ENCODE measurements at places on chromosomes 3 and 15. TPM values are rescaled to one million over a fixed set of nuclear protein-coding genes. Genes with fewer than 3 reads are reported as not detected.

DNAH1 gene
- total RNA-seq = 1.6 TPM

ZNF80 gene
- total RNA-seq = not detected

- no peak for DNase-seq
Measured at GRCh38 chr3:8536096-8537056, 34.8 kb downstream of the LMCD1 start.

DNA sequence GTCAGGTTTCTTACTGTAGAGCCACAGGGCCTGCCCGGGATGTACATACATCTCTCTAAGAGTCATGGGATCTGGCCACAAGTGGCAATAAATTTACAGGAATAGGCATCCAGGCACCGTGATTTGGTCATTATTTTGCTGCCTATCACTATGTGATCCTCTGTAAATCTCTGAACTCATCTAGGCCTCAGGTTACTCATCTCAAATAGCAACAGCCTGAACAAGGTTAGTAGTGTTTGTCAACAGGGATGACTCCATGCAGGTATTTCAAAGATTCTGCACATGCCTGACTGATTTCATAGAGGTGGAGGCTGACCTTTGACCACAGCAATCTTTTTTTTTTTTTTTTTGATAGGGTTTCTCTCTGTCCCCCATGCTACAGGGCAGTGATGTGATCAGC, 88.8 kb upstream of the TBL1XR1 start:
- DNase-seq = no peak

PLSCR5 gene
- not detected for total RNA-seq

CCDC39 gene
- total RNA-seq = not detected

CHRD gene
- total RNA-seq = 67.5 TPM

DNA sequence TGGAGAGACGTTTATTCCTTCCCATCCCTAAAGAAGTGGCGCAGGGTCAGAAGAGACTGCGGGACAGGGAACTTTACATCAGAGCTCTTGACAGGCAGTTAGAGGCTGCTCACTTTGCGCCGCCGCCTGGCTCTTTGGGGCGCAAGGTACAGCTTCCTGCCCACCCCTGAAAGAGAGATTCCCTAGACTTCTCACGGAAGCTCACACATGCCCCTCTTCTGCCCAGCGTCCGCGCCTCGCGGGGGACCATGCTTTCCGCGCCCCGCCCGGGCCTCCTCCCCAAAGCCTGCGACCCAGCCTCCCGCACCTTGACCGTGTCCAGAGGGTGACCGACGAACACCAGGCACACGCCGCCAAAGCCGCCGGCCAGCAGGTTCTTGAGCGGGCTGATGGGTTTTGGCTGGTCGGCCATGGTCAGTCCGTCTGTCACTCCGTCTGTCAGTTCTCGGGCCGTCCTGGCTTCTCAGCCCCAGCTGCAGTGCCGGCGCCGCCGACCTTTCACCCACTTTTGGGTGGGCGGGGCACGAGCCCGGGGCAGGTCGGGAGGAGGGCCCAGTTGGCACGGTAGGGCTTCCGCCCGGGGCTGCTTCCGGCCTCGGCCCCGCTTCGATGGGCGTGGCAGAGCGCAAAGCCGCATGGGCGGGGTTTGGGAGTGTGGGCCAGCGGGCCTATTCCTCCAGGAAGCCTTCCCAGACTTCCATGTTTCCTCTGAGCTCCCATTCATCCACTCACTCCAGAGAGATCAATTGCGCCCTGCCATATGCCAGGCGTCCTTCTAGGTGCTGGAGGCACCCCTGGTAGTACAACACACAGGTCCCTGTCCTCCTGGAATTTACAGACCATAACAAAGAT, at the start of gene SLC25A20:
TSS of gene SLC25A20 (minus strand) at position 500 of the 852 bp plus-strand sequence. CDS start at position 412, 88 bp downstream.
- DNase-seq = peak; percentile 96

DNA sequence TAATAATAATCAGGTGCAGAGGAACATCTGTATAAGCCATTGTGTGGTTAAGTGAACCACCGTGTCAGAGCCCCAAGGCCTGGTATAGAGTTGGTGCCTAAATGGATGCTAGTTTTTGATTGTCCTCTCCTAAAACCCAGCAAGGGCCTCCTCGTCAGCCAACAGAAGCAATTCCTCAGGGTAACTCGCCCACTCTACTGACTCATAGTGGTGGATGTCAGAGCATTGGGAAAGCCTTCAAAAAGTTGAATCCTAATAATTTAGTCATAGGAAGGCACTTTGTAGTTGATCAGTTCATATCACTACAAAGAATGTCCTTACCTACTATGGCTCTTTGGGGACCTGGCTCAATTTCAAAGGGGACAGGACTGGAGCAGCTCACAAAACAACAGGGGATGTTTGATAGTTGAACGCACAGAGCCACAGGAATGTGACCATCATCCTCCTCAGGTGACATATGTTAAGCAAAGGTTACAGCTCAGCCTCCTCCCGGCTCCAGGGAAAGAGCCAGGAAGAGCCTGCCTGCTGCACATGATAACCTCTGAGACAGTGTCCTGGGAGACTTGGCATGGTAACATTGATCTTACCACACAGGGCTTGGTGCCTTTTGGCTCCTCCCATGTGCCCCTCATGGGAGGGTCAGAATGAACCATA, 338.7 kb downstream of the CLSTN2 start:
- DNase-seq = no peak

- DNase-seq = no peak
Measured at GRCh38 chr3:17133632-17134545, 249.1 kb downstream of the PLCL2 start.

GOLGA6D gene
- 0.12 TPM for total RNA-seq

MAP6D1 gene
- total RNA-seq = 0.38 TPM

SATB1 gene
- 11.6 TPM for total RNA-seq

DNA sequence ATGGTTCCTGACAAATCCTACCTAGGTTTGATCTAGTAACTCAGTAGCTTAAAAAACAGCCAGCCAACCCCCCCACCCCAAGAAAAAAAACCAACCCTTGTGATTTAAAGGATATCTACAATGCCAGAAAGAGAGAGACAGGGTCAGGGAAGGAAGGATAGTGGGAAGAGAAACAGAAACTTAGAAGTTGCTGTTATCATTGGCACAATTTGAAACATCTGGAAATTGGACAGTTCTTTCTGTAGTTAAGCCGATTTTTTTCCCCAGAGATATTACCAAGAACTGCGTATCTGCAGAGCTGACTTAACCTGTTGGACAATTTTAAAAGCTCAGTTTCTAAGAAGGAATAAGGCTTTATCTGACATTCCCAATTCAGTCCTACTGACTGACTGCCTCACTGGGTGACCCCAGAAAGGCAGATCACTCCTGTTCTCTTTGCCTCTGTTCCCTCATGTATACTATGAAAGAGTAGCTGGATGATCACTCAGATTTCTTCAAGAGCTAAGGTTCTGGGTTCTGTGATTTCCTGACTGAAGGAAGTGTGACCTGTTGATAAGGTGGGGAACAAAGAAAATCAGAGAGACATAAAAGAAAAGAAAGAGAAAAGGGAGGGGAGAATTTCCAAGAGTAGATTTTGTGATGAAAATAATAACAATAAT, 128.3 kb downstream of the MAP2K5 start:
- no peak for DNase-seq

DNA sequence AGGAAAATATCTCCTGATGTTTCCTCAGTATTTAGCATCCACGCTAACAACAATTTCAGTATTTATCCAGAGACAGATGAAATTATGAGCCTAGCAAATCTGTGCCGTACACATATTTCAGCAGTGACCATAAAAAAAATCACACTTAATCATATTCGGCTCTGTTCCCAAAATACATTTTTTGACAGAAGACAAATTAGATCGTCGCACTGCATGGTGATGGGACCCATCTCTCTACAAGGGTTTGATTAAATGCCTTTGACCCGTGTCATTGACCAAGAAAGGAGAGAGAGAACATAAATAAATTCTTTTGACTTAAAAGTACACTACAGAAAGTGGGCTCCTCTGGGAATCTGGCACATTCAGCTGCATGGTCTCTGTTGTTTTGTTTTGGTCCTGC, 215.3 kb upstream of the SEMA6D start:
- no peak for DNase-seq

DNA sequence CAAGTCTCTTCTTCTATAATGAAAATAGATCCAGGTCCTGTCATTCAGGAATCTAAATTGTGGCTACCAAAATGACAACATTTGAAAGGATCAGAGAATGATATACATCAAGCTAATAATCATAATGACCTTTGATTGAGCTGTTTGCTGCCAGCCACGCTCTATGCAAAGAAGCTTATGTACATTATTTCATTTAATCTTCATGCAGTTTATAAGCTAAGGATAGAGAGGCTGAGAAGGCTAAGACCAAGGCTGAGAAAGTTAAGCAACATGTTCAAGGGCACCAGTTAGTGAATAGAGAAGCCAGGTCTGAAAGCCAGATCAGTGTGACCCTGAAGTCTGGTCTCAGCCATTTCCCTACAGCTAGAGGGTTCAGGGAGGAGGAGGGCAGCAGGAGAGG, 29.4 kb downstream of the PAQR5 start:
- DNase-seq = no peak

CPA3 gene
- total RNA-seq = 0.27 TPM

DNA sequence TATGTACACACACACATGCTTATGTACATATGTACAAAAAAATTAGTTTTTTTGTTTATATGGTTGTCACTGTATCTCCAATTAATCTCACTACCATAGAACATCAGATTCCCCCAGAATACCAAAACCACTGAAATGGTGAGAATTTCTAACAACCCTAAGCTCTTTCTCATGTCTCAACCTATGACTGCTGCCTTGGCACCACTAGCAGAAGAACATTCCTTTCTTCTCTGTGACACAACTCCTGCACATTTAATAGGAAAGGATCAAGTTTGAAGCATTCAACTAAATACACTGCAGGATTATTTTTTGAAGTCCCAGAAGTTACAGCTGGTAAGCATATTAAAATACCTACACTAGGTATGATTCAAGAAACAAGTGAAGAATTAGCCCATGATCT, 109.6 kb downstream of the FAM174B start:
- no peak for DNase-seq

SPTSSB gene
- not detected for total RNA-seq

DNA sequence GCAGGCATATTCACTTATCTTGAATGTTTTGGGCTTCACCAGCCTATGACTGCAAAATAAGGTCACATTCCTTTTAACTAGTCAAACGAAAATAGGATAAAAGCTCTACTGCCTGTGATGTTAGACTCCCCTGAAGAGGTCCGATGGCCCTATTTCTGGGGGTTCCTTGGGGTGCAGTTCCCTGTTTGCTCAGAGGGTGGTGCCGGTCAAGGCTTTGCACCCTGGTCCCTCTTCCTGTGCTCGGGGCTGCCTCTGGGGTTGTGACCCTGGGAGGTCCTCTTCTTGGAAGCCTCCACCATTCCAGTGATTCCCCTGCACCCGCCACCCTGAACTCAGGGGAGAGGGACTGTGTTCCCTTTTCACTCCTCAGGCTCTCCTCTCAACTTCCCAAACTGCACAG, 86.7 kb upstream of the ANKRD34C start:
- DNase-seq = no peak

GRCh38 chr3:172101107-172101506, 61.7 kb downstream of the FNDC3B start:
- no peak for DNase-seq

GOLGA8O gene
- total RNA-seq = 1.3 TPM

GRCh38 chr3:36686516-36686915, 77.8 kb downstream of the DCLK3 start:
- DNase-seq = no peak

DNA sequence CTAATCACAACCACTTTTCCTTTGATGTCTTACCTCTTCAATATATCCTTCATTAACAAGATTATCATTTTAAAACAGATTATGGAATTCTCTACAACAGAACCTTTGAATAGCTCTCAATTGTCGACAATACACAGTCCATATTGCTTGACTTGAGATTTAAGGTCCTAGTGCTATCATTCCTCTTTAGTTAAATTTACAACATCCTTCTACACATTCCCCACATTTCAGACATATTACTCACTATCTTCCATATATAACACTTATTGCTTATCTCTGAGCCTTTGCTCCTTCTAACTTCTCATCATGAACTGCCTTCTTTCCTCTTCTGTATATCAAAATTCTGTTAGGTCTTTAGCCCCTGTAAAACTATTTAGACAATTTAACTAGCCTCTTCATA, 247.0 kb downstream of the STXBP5L start:
- DNase-seq = no peak

CA12 gene
- total RNA-seq = 0.93 TPM

GRCh38 chr15:76512971-76513370, 176.4 kb downstream of the ISL2 start:
- DNase-seq = no peak

TIMP4 gene
- total RNA-seq = not detected

GRCh38 chr3:123485551-123485950, 36.7 kb upstream of the ADCY5 start:
- no peak for DNase-seq

DNA sequence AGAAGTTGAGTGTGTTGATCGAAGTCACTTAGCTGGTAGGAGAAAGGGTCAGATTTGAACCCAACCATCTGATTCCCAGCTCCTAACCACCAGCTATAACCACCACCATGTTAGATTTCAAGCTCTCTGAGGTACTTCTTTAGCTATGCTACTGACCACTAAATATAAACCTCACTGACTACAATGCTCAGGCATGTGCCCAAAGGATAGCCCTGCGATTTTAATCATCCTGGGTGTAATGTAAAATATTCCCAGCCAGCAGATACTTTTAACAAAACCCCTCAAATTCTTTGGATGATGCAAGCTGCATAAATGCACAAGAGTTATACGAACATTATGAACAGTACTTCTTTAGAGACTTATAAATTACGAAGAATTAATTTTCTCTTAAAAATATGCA, 115.2 kb upstream of the TSC22D2 start:
- no peak for DNase-seq

SERPINI2 gene
- not detected for total RNA-seq

GRCh38 chr3:157355276-157355675, 81.4 kb upstream of the PTX3 start:
- no peak for DNase-seq

DNA sequence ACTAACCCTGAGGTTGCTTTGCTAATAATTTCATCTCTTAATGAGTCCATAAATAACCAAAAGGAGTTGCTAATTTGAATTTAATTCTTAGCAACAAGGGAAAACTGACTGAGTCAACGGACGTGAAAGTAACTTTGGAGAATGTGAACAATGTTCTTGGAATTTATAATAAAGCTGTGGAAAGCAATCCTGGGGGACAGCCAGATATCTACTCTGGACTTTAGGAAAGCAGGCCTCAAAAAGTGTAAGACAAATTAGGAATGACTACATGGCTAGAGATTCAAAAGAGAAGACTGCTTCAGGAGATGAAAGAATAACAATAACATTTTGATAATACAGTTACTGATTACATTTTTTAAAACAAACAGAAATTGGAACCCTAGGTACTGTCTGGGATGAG, 318.4 kb upstream of the COL8A1 start:
- no peak for DNase-seq

Measured in right lobe of liver (tissue), 6 donors.